ENCODE measurements at places on chromosomes 2 and 18.
A peak's percentile ranks its signal among the peaks of the same experiment; 100 is the strongest.

DNA sequence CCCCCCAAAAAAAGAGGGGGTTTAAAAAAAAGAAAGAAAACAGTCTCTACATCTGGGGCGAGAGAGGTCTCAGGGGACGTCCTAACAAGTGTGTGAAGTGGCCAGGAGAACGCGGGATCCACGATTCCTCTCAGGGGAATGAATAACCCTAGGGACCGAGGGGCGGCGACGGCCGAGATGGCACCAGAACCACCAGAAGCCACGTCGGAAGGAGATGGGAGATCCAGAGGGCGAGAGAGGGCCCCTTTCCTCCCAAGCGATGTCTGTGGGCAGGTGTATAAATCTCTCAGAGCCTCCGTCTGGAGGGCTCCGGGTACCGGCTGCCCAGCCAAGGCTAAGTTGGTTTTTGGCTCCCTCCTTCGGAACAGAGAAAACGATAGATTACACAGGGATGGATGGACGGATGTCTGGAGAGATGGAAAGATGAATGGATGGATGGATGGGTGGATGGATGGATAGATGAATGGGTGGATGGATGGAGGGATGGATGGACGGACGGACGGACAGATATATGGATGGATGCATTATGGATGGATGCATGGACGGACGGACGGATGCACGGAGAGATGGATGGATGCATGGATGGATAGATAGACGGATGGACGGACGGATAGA is 1.7 kb downstream of the EPHA4 start:
- no peak for DNase-seq

DNA sequence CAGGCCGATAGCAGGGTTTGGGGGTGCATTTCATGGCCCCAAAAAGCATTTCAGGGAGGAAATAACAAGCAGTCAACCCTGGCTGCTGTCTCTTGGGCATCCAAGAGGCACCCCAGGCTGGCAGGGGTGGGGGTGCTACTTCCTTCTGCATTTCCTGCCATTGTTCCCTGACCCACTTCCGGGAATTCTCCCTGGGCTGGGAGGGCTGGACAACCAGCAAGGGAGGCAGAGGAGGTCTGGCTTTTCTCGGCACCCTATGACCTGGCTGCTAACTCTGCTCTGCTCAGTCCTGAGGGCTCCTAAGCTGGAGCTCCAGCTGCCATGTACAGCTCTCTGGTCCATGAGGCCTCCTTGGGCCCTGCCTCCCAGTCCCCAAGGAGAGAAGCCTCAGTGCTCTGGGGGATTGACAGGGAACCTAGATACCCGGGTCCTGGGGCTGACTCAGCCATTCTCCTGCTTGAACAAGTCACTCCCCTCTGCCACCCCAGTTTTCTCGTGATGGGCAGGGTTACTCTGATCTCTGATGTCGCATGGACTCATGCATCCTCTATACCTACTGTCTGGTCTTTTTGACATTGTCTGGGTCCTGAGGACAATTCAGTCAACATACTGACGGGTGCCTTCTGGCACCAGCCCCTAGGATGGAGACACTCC is 47.2 kb downstream of the DYSF start:
- DNase-seq, result no peak

DNA sequence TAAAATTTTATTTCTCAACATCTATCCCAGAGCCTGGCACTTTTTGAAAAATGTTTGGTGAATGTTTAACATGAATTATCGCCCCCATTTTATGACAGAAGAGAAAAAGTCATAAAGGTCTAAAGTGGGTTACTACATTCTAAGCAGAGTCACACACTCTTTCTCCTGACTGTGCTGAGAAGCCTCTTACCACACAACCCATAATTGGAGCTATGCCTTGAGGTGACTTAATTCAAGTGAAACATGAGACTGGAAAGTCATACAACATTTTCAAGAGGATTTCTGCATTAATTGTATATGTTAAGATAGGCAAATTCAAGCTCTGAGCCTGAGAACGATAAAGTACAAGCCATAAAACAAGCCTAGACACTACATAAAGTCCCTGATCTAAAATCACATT is 3.1 kb upstream of the DSEL start:
- no peak for DNase-seq

DNA sequence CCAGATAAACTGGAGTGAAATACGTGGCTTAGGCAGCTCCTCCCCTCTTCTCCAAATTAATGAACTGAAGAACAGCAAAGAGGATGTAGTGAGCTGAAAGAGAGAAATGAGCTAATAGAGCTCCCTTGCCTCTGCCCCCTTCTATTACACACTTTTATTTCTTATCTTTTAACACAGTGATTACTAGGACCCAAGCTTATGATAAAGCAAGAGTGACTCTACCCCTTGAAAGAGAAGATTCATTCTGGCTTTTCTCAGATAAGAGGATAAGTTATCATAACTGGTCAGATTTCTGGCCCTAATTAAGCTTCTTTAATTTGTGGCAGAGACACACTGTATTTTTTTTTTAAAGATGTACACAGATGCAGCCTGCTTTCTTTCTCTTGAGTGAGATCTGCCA is 102.2 kb downstream of the MSTN start:
- no peak for DNase-seq

DNA sequence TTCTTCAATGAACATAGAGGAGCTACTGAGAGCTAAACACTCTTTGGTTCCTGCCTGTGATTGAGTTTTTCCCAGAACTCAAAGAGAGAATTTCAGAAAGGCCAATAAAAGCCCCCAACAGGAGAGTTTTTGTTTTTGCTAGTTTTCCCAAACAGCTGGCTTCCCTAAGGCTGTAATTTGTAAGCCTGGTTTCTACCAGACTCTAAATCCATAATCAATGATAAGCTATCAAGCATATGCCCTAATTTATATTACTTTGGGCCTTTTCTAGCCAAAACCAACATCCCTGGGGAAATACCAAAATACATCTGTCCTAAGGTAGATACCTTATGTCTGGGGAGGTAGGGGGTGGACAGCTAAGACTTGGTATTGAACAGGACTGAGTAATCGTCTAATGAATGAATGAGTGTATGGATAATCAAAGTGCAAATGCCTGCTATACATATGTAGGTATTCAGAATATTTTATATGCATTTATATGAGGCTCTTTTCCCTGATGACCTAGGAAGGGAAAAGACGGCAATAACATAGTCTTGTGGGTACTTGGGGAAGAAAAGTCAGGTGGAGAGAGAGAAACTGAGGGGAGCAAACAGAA is 26.0 kb upstream of the APOB start:
- no peak for DNase-seq

GRCh38 chr2:105885456-105885855 is 140.7 kb downstream of the NCK2 start:
- peak; percentile 19 for DNase-seq

GRCh38 chr2:122764014-122764413 is 1008.6 kb downstream of the TSN start:
- no peak for DNase-seq

- DNase-seq, result no peak
These were observed 44.4 kb downstream of the MYO3B start for GRCh38 chr2:170222298-170222697.

- DNase-seq, result peak; percentile 75
These were observed 2.5 kb upstream of the ANKRD39 start for GRCh38 chr2:96860065-96861029.

GRCh38 chr2:240915526-240916341 is 9.6 kb downstream of the CROCC2 start:
- no peak for DNase-seq

DNA sequence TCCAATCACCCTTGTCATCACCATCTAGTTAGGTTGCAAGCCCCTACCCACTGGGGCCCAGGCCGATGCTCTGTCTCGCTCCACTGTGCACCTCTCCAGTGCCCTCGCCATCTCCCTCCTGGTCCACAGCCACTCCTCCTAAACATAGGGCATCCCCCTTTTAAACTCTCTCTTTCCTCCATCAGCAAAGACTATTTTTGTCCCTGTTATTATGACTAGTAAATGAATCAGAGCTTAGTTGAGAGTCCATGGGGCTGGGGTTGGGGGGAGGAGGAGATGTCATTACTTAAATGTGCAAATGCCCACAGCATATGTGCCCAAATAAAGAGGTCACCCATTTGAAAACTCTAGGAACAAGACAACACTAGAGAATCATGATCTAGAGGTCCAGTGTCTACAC is 167.4 kb downstream of the TRABD2A start:
- DNase-seq, result no peak

GRCh38 chr2:214006601-214007000 is 404.3 kb upstream of the VWC2L start:
- DNase-seq, result no peak

GRCh38 chr2:46230677-46231425 is 66.4 kb upstream of the EPAS1 start:
- no peak for DNase-seq

DNA sequence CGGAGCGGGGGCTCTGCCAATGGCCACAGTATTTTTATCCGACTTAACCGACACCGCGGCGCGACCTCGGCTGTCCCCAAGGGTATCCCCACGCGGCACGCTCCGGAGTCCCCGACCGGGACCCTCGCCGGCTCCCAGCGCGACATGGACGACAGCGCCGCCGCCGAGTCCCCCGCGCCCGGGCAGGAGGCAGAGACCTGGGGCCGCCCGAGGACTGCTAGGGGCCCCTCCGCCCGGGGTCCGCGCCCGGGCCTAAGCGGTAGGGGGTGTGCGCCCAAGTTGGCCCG is 468 bp downstream of the UXS1 start:
- DNase-seq, result no peak

GRCh38 chr18:3879114-3879835 is 429.3 kb downstream of the TGIF1 start:
- no peak for DNase-seq

- no peak for DNase-seq
These were observed 209.5 kb downstream of the DPP10 start for GRCh38 chr2:114651933-114652332.

GRCh38 chr2:29477186-29477585 is 362.0 kb downstream of the CLIP4 start:
- DNase-seq, result no peak

GRCh38 chr2:220795705-220796104 is 776.4 kb downstream of the EPHA4 start:
- no peak for DNase-seq

DNA sequence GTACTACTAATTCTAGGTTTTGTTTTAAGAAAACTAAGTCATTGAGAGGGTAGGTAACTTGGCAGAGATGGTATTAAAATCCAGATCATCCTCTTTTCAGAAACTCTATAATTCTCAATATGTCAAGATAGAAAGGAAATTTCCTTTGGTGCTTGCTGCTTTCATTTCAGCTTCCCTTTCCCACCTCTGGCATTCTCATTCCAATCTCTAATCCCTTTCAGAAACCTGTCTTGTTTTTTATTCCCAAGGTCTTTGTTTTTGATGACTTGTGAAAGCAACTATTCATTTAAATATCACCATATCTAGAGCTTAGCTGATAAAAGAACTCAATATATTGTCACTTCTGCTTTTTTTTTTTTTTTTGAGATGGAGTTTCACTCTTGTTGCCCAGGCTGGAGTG is 242.8 kb upstream of the LRRTM1 start:
- no peak for DNase-seq

GRCh38 chr2:182259629-182260150 is 167.1 kb downstream of the PDE1A start:
- DNase-seq, result no peak

DNA sequence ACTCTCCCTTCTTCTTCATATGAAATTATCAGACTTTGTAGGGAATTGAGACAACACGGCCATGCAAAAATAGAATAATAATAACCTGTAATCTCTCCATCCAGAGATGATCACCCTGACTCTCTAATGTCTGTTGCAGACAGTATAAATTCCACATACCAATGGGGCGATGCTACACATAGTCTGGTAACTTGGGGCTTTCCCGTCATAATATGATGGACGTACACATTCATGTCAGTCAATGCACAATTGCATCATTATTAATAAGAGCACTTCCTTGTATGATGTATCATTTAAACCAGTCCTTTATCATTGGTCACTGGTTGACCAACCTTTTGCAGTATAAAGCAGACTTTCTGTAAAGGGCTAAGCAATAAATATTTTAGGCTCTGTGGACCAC is 39.5 kb upstream of the SCLY start:
- DNase-seq, result no peak

- no peak for DNase-seq
These were observed 86.7 kb upstream of the TMEM18 start for GRCh38 chr2:763766-764525.

- no peak for DNase-seq
These were observed 203.2 kb upstream of the CYP26B1 start for GRCh38 chr2:72350852-72351251.

DNA sequence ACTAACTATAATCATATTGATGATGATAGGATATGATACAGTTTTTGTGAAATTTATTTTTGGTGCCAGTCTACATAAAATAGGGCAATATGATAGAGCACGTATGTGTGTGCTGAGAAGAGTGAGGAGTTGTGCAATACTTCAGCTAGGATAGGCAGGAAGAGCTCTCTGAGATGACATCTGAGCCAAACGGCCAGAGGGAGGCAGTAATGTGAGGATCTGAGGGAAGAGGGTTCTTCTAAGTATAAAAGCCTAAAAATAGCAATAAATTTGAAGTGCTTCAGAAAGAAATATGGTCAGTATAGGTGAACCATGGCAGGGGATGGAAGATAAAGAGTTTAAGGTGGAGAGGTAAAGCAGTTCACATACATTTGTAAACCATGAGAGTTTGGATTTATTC is 102.5 kb downstream of the OLA1 start:
- no peak for DNase-seq

GRCh38 chr2:241817126-241817820 is 8.3 kb downstream of the NEU4 start:
- DNase-seq, result peak; percentile 71
